ENCODE measurements at places on chromosomes 11 and 22.
A peak's percentile ranks its signal among the peaks of the same experiment; 100 is the strongest.

GRCh38 chr11:130611791-130612251, 163.4 kb downstream of the ADAMTS15 start:
- H3K4me1 ChIP-seq = no peaks in the 10 kb centered on the region
- no peaks in the 10 kb centered on the region for H3K36me3 ChIP-seq
- H3K27ac ChIP-seq = no peak overlapping the region
- H3K27me3 ChIP-seq = no peaks in the 10 kb centered on the region
- DNase-seq = peak; percentile 72

DNA sequence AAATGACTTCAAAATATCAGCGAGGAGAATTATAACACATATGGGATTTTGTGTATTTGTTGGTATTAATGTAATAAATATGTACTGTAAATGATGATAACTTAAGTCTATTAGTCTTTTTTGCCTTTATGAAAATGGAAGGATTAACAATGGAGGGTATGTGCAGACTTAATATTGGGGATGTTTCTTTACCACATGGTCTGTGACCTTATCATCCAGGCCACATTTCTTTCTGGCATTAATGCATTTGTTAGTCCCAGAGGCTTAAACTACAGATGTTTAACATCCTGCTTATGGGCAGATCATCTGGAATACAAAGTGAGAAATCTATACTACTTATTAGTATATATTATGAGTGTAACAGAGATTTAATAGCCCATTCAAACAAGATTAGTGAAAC, 64.6 kb downstream of the SOX6 start:
- H3K36me3 ChIP-seq = no peaks in the 10 kb centered on the region
- DNase-seq = no peak
- H3K4me3 ChIP-seq = no peak overlapping the region

- no peak overlapping the region for H3K4me3 ChIP-seq
- no peaks in the 10 kb centered on the region for H3K36me3 ChIP-seq
- H3K27ac ChIP-seq = no peak overlapping the region
Observed at GRCh38 chr11:27405134-27405533, 42.1 kb upstream of the CCDC34 start.

GRCh38 chr22:21984793-21985192, 2.2 kb upstream of the TOP3B start:
- no peaks in the 10 kb centered on the region for H3K27me3 ChIP-seq
- H3K36me3 ChIP-seq = no peaks in the 10 kb centered on the region
- H3K4me3 ChIP-seq = no peak overlapping the region
- no peaks in the 10 kb centered on the region for H3K4me1 ChIP-seq
- DNase-seq = peak; percentile 81

DNA sequence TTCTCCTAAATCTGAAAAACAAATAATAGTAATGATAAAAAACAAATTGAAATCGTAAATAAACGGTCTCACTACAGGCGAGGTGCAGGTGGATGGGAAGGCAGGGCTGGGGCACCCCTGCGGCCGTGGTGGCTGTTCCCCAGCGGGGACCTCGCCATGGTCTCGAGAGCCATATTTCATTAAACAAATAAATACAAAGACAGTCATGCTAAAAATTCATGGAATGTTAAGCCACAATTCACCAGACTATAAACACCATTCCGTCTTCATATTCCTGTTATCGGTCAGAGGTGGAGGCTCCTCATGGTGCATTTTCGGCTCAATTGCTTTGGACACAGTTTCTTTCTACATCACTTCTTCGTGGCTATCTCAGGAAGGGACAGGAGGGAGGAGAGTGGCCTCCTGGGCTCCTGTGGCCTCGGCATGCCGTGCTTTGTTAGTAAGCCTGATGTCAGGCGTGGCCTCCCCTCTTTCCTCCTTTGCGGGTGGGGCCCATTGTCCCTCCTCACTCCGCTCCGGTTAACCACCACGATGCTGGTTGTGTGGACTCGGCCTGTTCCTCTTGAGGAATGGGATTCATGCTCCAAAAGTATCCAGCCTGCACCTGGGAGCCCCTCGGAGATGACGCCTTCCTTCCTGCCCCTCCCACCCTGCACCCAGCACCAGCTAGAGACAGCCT, 16.1 kb upstream of the BRSK2 start:
- no peaks in the 10 kb centered on the region for H3K36me3 ChIP-seq
- no peaks in the 10 kb centered on the region for H3K27me3 ChIP-seq
- no peaks in the 10 kb centered on the region for H3K4me1 ChIP-seq
- H3K27ac ChIP-seq = no peak overlapping the region

- no peak for DNase-seq
- H3K4me1 ChIP-seq = no peaks in the 10 kb centered on the region
- no peak overlapping the region for H3K27ac ChIP-seq
- no peak overlapping the region for H3K4me3 ChIP-seq
- no peaks in the 10 kb centered on the region for H3K27me3 ChIP-seq
- no peaks in the 10 kb centered on the region for H3K36me3 ChIP-seq
Observed at GRCh38 chr11:87173185-87174039, 135.7 kb downstream of the TMEM135 start.

DNA sequence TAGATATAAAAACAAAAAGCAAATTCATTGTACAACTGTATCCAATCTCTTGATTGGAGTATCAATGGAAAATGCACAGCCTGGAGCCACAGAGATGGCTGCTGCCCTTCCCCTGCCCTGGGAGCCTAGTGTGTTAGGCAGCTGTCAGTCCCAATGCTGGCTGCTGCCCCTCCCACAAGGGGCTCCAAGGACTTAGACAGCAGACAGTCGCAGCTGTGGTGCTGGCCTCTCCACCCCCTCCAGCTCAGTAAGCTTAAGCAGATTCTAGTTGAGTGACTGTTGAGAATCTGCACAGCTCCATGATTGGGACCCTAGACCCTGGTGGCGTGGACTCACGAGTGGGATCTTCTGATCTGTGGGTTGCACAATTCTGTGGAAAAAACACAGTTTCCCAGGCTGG, 1511.2 kb downstream of the FAM181B start:
- DNase-seq = peak; percentile 8
- H3K4me1 ChIP-seq = no peaks in the 10 kb centered on the region
- H3K27ac ChIP-seq = no peak overlapping the region
- H3K36me3 ChIP-seq = no peaks in the 10 kb centered on the region

GRCh38 chr11:11217289-11217928, 135.6 kb downstream of the CSNK2A3 start:
- H3K27ac ChIP-seq = no peak overlapping the region
- H3K4me1 ChIP-seq = no peaks in the 10 kb centered on the region
- DNase-seq = no peak
- H3K27me3 ChIP-seq = no peaks in the 10 kb centered on the region
- H3K4me3 ChIP-seq = no peak overlapping the region

DNA sequence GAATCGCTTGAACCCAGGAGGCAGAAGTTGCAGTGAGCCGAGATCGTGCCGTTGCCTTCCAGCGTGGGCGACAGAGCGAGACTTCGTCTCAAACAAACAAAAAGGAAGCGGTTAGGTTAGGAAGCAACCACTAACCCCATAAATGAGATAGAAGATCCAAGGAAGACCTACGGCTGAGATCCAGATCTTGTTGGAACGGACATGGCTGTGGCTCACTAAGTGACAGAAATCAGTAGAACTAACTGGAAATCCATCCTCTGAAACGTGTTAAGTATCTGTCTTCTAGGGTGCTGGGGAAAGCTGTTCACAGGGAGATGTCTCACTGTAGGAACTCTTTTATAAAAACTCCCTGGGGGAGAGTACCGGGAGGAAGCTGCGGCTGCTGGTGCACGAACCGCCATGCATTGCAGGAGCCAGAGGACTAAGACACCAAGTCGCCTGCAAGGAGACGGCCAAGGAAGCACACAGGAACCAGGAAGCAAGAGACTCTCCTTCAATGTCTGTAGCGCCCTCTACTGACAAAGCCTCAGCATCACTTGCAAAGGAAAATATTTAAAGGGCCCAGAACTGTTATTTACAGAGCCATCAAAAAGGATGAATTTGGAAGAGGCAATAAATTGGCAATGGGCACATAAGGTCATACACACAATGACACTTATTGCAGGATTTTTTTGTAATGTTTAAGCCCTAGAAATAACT, 16.9 kb upstream of the SPTY2D1 start:
- no peaks in the 10 kb centered on the region for H3K27me3 ChIP-seq
- no peak overlapping the region for H3K4me3 ChIP-seq
- H3K27ac ChIP-seq = no peak overlapping the region

GRCh38 chr11:17906436-17906835, 106.4 kb downstream of the SERGEF start:
- H3K4me3 ChIP-seq = no peak overlapping the region
- DNase-seq = peak; percentile 74
- peaks cover 3% of the 10 kb centered on the region for H3K4me1 ChIP-seq
- H3K27ac ChIP-seq = no peak overlapping the region

GRCh38 chr11:109885006-109885405, 208.2 kb upstream of the ZC3H12C start:
- no peak overlapping the region for H3K4me3 ChIP-seq
- H3K36me3 ChIP-seq = no peaks in the 10 kb centered on the region
- no peaks in the 10 kb centered on the region for H3K27me3 ChIP-seq
- H3K4me1 ChIP-seq = no peaks in the 10 kb centered on the region
- DNase-seq = no peak

- H3K4me3 ChIP-seq = no peak overlapping the region
- H3K27me3 ChIP-seq = no peaks in the 10 kb centered on the region
- no peak for DNase-seq
- no peak overlapping the region for H3K27ac ChIP-seq
- H3K36me3 ChIP-seq = no peaks in the 10 kb centered on the region
Observed at GRCh38 chr11:17415523-17416104, 27.2 kb upstream of the KCNJ11 start.

DNA sequence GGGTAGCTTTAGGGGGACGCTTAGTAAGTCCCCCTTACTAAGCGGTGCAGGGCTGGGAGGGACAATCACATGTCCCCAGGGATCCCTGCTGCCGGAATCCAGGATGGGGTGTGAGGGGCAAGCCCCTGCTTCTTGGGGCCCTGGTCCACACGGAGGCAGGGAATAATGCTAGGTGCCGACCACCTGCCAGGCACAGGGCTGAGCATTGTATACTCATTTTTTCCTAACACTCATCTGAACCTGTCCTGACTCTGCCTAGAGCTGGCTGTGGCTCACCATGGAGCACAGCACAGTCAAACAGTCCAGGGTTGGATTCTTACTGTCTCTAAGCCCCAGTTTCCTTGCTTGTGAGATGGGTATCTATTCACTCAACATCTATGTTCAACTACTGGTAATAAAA, 1.4 kb upstream of the LTBP3 start:
- DNase-seq = no peak
- H3K4me1 ChIP-seq = peaks cover 9% of the 10 kb centered on the region
- no peaks in the 10 kb centered on the region for H3K27me3 ChIP-seq

GRCh38 chr11:1919391-1920127, at the start of gene TNNT3:
TNNT3 (plus strand) TSS chr11:1919703; CDS start chr11:1922875, 3,172 bp downstream.
- DNase-seq = no peak
- no peaks in the 10 kb centered on the region for H3K27me3 ChIP-seq
- H3K36me3 ChIP-seq = no peaks in the 10 kb centered on the region
- H3K4me1 ChIP-seq = no peaks in the 10 kb centered on the region
- no peak within 1 kb of the TSS for H3K27ac ChIP-seq

DNA sequence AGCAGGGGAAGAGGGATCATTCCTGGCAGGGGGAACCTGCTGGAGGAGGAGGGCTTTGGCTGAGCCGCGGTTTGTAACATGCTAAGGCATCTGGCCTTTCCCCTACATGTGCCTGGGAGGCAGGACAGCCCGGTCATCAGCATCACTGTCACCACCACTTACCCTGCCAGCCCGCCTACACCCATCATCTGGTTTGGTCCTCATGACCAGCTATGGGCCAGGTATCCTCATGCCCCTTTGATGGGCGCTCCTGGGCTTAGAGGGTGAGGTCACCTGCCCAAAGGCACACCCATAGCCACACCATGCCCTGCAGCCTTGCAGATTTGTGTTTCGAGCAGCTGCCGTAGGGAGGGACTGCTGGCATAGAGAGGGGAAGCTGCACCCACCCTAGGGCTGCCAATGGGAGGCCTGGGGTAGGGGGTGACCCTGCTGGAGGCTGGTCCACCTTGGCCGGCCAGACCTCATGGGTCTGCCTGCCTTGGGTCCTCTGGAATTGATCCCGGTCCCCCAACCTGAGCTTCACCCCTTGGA, 2.6 kb downstream of the MRGPRF start:
- no peak overlapping the region for H3K27ac ChIP-seq
- H3K4me1 ChIP-seq = peaks cover 7% of the 10 kb centered on the region
- no peaks in the 10 kb centered on the region for H3K36me3 ChIP-seq
- H3K27me3 ChIP-seq = no peaks in the 10 kb centered on the region

- no peak overlapping the region for H3K4me3 ChIP-seq
- H3K27ac ChIP-seq = no peak overlapping the region
- no peaks in the 10 kb centered on the region for H3K36me3 ChIP-seq
- H3K27me3 ChIP-seq = no peaks in the 10 kb centered on the region
- no peak for DNase-seq
- no peaks in the 10 kb centered on the region for H3K4me1 ChIP-seq
Observed at GRCh38 chr11:108568195-108568858, 25.2 kb downstream of the EXPH5 start.

GRCh38 chr11:85844439-85845123, 10.6 kb upstream of the CCDC83 start:
- H3K4me3 ChIP-seq = no peak overlapping the region
- H3K4me1 ChIP-seq = peaks cover 2% of the 10 kb centered on the region
- H3K27ac ChIP-seq = no peak overlapping the region
- H3K36me3 ChIP-seq = no peaks in the 10 kb centered on the region

- no peaks in the 10 kb centered on the region for H3K4me1 ChIP-seq
- no peak overlapping the region for H3K27ac ChIP-seq
- no peaks in the 10 kb centered on the region for H3K27me3 ChIP-seq
Observed at GRCh38 chr11:90590286-90590685, 367.4 kb upstream of the CHORDC1 start.

DNA sequence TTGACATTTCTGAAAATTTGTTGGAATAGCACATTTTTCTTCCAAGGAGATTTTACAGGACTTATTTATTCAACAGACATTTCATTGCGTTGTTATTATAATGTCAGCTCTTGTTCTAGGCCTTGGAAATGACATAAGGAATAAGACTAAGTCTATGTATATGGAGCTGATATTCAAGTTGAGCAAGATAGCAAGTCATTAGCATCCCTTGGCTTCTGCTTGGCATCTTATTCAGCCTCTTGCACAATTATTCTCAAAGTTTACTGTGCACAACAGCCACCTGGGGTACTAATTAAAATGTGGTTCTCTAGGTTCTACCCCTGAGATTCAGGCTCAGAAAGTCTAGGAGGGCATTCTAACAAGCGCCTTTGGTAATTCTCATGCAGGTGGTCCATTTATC, 304.8 kb upstream of the DDI1 start:
- H3K27ac ChIP-seq = no peak overlapping the region
- H3K4me1 ChIP-seq = peaks cover under 1% of the 10 kb centered on the region
- H3K4me3 ChIP-seq = no peak overlapping the region
- no peaks in the 10 kb centered on the region for H3K27me3 ChIP-seq

DNA sequence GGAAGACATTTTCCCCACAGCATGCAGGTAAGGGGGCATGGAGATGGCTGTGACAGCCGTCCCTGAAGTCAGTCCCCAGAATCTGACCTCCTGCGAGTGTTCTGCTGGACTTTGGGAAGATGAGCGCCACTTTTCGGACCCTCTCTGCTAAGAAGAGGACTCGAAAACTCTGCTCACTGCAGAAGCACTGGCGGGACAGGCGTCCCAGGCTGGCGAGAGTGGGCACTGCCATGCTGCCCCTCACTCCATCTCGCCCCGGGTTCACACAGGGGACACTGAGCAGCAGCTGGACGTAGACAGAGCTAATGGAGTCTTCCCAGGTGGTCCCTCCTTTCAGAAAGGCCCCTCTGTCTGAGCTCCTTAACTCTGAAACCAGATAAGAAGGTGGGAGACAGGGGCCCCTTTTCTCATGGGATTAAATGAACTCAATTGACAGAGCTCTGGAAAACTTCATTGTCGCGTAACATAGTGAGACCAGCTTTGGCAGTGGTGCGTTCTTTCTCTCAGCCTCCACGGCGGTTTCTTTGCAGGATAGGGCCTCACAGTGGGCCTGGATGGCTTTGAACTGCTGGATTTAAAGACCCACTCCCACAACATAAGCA, 4.8 kb downstream of the ADAMTS8 start:
- H3K27me3 ChIP-seq = peaks cover 2% of the 10 kb centered on the region
- DNase-seq = peak; percentile 61
- no peak overlapping the region for H3K4me3 ChIP-seq
- no peaks in the 10 kb centered on the region for H3K4me1 ChIP-seq
- H3K36me3 ChIP-seq = no peaks in the 10 kb centered on the region
